Stimulated activated CD8-positive, alpha-beta memory T cell treated with anti-CD3 and anti-CD28 coated beads, Interleukin-4, amount 100 ng/mL, for 4 hours (primary cell): ENCODE measurements at places on chromosomes 4 and X.

DNA sequence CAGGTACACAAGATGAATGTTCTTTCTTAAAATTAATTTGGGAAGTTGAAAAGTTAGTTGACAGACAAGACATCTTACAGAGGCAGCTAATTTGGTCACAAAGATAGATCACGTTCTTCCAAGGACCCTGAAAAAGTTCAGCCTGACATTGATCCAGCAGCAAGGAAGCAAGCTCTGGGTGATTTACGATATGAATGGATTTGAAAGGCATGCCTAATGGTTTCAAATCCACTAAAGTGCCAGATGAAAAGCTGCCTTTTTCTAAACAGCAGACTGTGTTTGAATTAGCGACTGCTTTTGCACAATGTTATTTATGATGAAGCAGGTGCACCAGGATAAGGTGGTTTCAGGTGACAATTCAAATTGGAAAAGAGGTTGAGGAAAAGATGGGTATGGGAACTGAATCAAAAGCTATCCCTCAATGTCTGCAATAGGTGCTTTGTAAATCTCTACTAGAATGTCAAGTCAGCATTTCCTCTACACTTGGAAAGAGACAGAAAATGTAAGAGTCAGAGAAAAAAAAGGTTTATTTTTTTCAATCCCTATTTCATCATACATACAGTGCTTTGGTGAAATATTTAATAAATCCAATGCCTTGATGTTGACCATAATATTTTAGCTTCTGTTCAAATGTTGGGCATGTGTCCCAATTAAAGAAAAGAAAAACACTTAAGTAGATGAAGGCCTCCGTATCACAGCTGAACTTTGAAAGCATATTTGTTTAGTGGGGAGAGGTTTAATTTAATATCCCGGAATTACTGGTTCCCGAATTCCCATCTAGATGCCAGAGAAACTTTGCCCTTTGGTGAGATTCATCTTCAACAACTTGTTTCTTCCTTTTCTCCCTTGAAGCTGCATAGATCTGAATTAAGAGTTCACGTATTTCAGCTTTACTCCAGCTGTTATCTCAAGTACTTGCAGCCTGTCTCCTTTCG, 6.0 kb downstream of the RASGEF1B start:
- no peak for DNase-seq

GRCh38 chr4:51835855-51836254, 7.1 kb upstream of the DCUN1D4 start:
- no peak for DNase-seq

DNA sequence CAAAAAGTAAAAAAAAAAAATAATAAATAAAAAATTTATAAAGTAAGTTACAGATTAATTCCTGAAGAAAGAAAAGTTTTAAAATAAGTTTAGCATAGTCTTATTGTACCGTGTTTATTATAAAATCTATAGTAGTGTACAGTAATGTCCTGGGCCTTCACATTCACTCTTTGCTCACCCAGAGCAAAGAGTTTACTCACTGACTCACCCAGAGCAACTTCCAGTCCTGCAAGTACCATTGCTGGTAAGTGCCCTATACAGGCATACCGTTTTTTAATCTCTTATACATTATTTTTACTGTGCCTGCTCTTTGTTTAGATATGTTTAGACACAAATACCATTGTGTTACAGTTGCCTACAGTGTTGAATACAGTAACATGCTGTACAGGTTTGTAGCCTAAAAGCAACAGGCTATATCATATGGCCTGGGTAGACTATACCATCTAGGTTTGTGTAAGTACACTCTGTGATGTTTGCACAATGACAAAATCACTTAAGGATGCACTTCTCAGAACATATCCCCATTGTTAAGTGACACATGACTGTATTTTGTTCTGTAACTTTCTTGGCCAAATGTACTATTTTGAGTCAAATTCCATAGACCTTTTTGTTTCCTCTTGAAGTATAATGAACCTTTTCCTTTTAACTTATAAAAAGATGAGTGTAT, 199.0 kb upstream of the NUDT6 start:
- no peak for DNase-seq

DNA sequence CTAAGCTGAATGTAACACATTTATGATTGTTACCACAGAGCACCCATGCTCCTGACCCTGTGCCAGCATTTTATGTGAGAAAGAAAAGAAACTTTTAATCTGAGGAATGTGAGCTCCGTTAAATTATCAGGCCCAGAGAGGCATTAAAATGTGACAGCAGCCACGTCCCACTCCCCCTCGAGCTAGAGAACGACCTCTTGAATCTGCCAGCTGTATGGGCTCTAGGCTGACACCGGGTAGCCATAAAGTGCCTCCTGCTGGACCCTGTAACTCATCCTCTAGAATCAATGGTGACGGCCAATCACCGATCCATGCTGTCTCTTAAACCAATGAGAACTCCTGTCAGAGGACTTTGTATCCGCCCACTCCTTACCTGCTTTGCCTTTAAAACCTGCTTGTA, 110.2 kb upstream of the ADRA2C start:
- DNase-seq: no peak

DNA sequence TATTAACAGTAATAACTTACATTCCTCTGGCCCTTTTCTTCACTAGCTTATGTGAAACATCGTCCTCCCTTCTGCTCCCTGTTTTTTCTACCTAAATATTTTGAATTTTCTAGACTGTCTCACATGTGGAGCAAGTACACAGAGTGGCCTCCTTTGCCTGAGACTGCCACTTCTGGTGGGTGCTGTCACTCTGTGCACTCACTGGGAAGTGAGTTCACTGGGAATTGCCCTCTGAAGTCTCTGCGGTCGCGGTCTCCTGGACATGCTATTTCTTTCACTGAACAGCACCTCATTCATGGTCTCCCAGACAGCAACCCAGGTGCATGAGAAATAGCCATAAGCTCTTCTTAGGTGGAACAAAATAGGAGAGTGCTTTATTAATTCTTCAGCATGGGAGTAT, 1179.7 kb upstream of the ADGRL3 start:
- no peak for DNase-seq
